ENCODE measurements at places on chromosomes 16 and 17. TPM values are rescaled to one million over a fixed set of nuclear protein-coding genes. Genes with fewer than 3 reads are reported as not detected.

IL34 gene
- 10.2 TPM for total RNA-seq

TNFAIP1 gene
- total RNA-seq, result 21.7 TPM

DNA sequence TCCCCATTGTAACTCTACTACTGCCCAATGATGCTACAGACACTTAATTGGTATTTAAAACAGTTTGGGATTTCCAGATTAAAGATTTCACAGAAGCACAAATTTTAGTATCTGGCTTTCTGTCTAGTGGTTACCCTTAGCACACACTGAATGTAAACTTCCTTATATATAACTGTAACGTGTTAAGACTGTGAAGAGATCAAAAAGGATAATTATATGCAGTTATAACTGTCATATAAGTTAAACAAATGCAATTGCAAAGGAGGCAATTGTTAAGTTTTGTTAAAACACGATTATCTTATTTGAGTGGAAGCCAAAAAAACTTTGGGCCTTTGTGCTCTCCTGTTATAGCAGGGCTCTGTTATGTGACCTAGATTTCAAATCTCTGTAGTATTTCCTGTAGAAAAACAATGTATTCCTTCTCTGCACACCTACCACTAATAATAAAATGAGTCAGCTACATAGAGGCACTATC lies 147.9 kb downstream of the STXBP4 start:
- peak; percentile 19 for DNase-seq
- no peak overlapping the region for H3K27ac ChIP-seq
- H3K36me3 ChIP-seq, result no peaks in the 10 kb centered on the region
- H3K4me3 ChIP-seq, result no peak overlapping the region

- no peaks in the 10 kb centered on the region for H3K27me3 ChIP-seq
- no peak for DNase-seq
- H3K4me3 ChIP-seq, result no peak overlapping the region
- no peak overlapping the region for H3K27ac ChIP-seq
- H3K36me3 ChIP-seq, result no peaks in the 10 kb centered on the region
- H3K4me1 ChIP-seq, result no peaks in the 10 kb centered on the region
These were observed 25.7 kb downstream of the PHKB start for GRCh38 chr16:47486856-47487255.

GRCh38 chr17:36641877-36642845 lies 40.8 kb downstream of the MRM1 start:
- no peak for DNase-seq
- H3K27me3 ChIP-seq, result peaks cover 91% of the 10 kb centered on the region
- no peak overlapping the region for H3K4me3 ChIP-seq
- H3K27ac ChIP-seq, result no peak overlapping the region
- no peaks in the 10 kb centered on the region for H3K36me3 ChIP-seq

DNA sequence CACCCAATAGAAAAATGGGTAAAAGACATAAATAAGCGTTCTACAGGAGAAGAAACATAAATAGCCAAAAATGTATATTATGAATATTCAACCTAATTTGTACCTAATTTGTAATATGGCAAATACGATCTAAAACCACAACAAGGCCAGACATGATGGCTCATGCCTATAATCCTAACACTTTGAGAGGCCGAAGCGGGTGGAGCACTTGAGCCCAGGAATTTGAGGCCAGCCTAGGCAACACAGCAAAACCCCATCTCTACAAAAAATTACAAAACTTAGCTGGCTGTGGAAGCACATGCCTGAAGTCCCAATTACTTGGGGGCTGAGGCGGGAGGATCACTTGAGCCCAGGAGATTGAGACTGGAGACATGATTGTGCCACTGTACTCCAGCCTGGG lies 30.1 kb downstream of the CRLF3 start:
- peaks cover 36% of the 10 kb centered on the region for H3K36me3 ChIP-seq

DNA sequence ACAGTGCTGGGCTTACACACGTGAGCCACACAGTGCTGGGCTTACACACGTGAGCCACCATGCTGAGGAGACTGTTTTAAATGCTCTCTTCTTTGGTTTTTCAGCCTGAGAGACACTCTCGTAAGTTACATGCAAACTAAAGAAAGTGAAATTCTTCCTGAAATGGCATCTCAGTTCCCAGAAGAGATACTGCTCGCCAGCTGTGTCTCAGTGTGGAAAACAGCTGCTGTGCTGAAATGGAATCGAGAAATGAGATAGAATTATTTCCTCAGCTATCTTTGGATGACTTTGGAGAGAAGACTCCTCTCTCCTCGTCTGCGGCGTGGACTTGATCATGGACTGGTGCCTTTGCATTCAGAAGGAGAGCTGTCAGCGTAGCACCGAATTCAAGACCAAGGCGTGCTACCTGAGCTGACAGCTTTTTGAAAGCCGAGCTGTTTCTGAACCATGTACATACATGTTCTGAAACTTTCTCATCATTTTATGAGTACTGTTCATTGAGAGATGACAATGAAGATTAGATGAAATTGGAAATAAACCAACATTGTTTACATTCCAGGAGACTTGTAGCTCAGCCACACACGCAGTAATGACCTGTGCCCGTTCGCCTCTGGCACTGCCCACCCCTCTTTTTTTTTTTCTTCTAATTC lies 21.6 kb upstream of the ENDOV start:
- peaks cover 40% of the 10 kb centered on the region for H3K4me1 ChIP-seq
- peaks cover 41% of the 10 kb centered on the region for H3K36me3 ChIP-seq
- no peaks in the 10 kb centered on the region for H3K27me3 ChIP-seq
- peak overlapping the region; percentile 47 for H3K27ac ChIP-seq
- no peak overlapping the region for H3K4me3 ChIP-seq

DNA sequence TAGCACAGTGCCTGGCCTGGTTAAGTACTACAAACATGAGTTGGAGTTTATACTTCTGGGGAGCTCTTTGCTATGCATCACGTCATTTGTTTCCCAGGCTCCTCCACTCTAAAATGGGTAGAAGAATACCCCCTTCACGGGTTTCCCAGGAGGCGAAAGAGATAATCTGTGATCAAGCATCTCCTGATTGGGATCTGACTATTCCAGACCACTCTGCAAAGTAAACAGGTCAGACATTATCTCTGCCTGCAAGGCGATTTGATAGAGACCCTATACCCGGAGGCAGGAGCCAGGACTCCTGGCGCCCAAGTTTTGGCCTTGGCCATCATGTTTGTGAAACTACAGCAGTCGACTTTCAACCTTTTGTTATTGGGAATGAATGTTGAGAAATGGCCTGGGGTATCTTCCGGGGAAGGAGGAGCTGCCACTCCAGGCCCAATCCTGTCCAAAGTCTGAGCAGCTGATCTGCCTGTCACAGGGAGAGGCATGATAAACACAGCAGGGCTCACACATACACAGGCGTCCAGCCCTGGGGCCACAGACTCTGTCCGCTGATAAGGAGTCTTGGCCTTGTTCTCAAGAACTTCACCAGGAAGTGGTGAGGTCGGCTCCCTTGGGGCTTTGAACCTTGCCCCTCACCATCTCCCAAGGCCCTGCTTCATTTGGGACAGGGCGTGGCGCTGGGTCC lies 199.9 kb downstream of the MAF start:
- H3K4me3 ChIP-seq, result no peak overlapping the region
- no peak overlapping the region for H3K27ac ChIP-seq
- no peaks in the 10 kb centered on the region for H3K27me3 ChIP-seq
- no peak for DNase-seq

DNA sequence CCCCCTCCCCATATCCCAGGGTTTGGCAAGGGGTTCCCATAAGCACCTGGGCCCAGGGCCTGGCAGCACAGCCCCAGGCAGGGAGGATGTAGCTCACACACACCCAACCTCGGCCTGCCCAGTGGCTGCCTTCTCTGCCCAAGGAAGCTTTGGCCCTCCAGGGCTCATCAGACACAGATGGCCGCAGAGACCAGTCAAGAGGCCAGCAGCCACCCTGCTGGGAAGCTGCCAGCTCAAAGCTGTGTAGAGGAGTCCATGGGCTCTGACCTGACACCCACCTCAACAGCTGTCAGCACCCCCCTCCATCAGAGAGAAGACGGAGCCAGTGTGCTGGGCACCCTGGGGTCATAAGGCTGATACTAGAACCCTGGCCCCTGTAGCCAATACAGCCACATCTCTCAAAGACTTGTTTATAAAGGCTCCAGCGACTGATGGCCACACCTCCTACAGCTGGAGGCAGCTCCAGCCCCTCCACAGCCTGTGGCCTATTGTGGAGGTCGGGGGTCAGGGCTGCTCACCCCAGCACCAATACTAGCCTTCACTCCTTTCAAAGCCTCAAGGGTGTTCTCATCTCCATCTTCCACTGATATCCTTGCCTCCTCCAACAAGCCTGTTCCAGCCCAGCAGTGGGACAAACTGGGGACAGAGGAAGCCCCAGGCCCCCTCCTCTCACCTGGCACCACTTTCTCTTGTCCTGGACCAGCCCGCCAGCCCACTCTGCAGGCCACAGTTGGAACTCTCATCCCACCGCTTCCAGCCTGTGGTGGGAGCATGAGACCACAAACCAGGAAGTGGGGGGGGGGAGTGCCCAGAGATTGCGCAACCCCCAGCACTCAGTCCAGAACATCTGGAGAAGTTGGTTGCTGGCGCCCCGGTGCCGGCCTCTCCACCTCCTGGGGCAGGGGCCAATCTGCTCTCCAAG lies 2.2 kb upstream of the MPG start:
- peak; percentile 92 for DNase-seq
- H3K27ac ChIP-seq, result peak overlapping the region; percentile 97
- H3K36me3 ChIP-seq, result peaks cover 17% of the 10 kb centered on the region
- H3K27me3 ChIP-seq, result no peaks in the 10 kb centered on the region
- no peak overlapping the region for H3K4me3 ChIP-seq

Measured in muscle of leg (tissue), 16 donors.